ENCODE measurements at places on chromosomes 7 and 10.

- DNase-seq, result no peak
Observed at GRCh38 chr7:49500741-49501140, 272.7 kb upstream of the VWC2 start.

DNA sequence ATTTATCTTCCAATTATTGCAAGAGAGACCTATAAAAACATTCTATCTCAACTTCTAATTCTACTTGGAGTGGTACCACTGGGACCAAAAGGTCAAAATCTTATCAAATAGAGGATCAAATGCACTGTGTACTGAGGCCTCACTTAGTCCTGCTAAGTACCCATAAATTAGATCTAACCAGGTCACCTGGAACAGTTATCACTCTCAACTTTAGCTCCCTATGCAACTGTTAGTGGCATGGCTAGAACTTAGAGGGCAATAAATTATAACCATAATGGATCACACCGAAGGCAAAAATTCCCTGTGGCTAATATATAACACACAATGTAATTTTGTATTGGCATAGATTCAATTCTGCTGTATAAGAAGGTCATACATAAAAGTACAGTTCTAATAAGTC lies 428.9 kb downstream of the PCDH15 start:
- no peak for DNase-seq

DNA sequence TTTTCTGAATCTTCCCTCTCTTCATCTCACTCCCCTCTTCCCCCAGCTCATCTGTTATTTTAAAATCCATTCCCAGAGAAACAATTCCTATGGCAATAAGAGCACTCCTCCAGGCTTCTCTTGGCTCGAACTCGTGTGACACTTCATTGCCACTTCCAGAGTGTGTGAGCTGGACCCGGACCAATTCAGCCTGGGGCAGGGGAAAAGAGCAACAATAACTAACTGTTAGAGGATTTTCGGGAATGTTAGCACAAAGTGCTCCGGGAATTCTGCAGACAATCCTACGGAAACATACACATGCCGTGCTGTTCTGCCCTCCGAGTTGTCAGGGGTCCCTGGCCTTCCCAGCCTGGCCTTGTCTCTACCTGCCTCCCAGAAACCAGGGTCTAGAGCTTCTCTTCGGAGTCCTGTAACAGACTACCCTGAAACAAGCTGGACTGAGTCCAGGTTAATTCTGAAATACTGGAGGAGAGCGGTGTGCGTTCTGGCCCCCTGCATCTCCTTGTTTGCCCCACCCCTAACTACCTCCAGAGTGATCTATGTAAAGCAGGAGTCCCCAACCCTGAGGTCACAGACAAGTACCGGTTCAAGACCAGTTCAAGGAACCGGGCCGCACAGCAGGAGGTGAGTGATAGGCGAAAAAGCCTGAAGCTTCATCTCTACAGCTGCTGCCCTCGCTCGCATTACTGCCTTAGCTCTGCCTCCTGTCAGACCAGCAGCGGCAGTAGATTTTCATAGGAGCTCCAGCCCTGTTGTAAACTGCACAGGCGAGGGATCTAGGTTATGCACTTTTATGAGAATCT lies 11.3 kb downstream of the COL26A1 start:
- no peak for DNase-seq

DNA sequence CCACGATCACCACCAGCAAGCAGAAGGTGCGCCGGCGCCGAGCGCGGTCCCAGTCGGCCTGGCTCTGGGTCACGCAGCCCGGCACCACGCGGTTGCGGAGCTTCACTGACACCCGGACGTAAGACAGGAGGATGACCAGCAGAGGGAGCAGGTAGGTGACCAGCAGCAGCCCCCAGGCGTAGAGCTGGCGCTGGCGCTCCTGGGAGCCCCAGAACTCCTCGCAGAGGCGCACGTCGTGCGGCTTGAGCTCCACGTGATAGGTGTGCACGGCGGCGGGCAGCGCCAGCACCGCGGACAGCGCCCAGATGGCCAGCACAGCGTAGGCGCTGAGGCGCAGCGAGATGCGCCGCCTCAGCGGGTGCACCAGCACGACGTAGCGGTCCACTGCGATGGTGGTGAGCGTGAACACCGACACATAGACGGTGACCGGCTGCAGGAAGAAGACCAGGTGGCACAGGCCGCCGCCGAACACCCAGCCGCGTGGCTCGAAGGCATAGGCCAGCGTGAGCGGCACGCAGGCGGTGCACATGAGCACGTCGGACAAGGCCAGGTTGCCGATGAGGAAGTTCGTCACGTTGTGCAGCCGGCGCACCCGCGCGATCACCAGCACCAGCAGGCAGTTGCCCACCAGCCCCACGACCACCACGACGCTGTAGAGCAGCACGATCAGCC lies 920 bp downstream of the PRLHR start:
- DNase-seq, result no peak

GRCh38 chr7:727104-727805 lies at the start of gene PRKAR1B:
Gene PRKAR1B (minus strand): TSS chr7:727281. CDS start chr7:711505, 15,776 bp downstream.
- no peak for DNase-seq

DNA sequence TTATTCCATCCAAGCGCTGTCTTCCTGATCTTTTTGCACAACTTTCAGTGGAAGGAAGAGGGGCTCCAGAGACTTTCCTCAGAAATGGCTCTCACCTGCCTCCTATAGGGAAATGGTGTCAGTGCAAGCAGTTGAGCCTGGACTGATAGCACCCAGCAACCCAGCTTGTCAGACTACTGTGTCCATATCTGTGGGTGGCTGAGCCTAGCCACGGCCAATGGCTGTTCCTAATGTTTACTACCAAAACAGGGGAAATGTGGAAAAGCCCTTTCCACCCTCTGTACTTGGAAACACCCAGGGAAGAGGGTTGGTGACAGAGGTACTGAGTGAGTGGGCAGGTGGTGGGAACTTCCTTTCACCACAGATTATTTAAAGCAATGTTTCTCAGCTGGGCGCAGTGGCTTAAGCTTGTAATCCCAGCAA lies 4.3 kb upstream of the YKT6 start:
- no peak for DNase-seq

GRCh38 chr10:78292982-78293865 lies 259.6 kb downstream of the RPS24 start:
- no peak for DNase-seq

DNA sequence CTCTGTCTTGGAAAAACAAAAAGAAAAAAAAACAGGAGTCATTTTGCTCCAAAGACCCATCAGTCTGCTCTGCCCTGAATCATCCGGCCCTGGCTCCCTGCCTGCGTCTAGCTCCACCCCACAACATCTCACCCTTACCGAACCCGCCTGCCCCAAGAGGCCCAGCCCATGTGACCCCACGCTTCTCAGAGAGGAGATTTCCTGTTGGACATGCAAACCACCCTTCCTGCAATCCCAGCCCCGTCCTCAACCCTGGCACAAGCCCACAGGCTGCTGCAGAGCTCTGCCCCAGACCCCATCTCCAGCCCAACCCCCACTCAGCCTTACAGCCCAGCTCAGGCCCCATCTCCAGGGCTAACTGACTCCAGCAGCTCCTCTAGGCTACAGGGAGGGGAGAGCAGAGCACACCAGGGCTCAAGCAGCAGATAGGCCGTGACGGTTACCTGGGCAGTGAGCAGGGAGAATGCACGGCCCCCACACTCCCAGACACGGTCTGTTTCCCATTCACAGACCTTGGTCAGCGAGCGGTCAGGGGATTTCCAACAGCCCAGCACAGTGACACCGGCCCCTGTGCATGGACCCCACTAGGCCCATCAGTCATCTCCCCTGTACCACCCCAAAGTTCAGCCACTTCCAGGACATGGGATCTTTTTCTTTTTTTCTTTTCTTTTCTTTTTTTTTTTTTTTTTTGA lies 69.9 kb upstream of the GTF2I start:
- no peak for DNase-seq

- no peak for DNase-seq
Observed at GRCh38 chr10:83820033-83820432, 319.3 kb upstream of the GHITM start.

- no peak for DNase-seq
Observed at GRCh38 chr7:50729962-50730361, 52.7 kb downstream of the GRB10 start.

DNA sequence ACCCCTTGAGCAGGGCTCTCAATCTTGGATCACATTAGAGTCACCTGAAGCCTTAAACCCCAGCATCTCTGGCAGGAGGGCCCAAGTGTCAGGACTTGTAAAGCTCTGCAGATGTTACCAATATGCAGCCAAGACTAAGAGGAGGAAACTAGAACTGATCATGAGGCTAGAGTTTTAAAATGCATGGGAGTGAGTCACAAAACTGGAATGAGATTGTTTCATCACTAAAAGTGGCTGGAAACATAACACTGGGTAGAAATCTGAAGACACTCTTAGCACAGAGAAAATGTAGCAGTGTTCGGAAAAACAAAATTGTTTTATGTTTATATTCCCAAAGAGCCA lies 63.3 kb upstream of the GHITM start:
- no peak for DNase-seq

All from T-helper 17 cell (primary cell).